ENCODE measurements at places on chromosomes 4 and X. TPM values are rescaled to one million over a fixed set of nuclear protein-coding genes. Genes with fewer than 3 reads are reported as not detected.

Gene PFKFB1
- total RNA-seq: not detected

Gene TRMT44
- 15.4 TPM for total RNA-seq

Gene UGT2B17
- total RNA-seq: not detected

Gene ASB12
- total RNA-seq: not detected

Gene SERTM2
- 0.05 TPM for total RNA-seq

Gene MGST2
- 10.4 TPM for total RNA-seq

Gene CFP
- total RNA-seq: 0.30 TPM

Gene PCDH18
- 30.0 TPM for total RNA-seq

Gene CAPN6
- not detected for total RNA-seq

Gene NAA15
- 25.8 TPM for total RNA-seq

Gene CASP6
- total RNA-seq: 29.4 TPM

Gene HSFX2
- total RNA-seq: not detected

Gene AREG
- not detected for total RNA-seq

Gene MAGEC3
- total RNA-seq: not detected

Gene MMGT1
- 9.5 TPM for total RNA-seq

Gene NDNF
- 1.5 TPM for total RNA-seq

Gene SPANXA2
- not detected for total RNA-seq

Gene HELT
- total RNA-seq: not detected

Gene BANK1
- total RNA-seq: 0.14 TPM

Gene INTU
- total RNA-seq: 24.3 TPM

Gene GATA1
- total RNA-seq: not detected

Gene FAM9A
- not detected for total RNA-seq
